Endothelial cell (in vitro differentiated cells): ENCODE measurements at places on chromosomes 2 and 18.
A peak's percentile ranks its signal among the peaks of the same experiment; 100 is the strongest.

DNA sequence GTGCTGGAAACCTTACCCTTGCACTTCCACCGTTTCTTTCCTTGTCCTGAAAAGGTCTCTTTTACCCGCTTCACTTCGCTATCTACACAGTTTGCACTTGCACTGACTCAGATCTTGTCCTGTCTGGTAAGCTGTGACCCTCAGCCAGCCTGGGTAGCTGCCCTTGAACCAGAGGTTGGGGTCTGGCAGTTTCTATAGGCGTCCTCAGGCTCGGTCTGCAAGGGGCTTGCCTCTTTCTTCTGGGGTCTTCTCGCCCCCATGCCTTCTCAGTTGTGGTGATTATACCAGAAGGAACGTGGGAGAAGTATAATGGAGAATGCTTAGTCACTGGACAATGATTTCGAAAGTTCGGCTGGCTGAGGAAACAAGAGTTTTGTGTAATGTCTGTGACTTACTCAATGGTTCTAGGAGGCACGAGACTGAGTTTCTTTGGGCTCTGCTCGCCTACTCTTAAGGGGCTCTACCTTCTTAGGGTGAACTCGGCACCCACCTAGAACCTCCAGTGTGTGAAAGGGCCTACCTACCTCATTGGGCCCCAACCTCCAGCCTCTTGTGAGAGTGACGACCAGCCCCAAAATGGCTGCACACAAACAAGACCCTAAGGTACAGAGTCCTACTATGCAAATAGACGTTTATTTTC lies 6.9 kb upstream of the STAT1 start:
- DNase-seq: no peak

GRCh38 chr2:160869411-160869810 lies 290.8 kb upstream of the TANK start:
- DNase-seq: no peak

DNA sequence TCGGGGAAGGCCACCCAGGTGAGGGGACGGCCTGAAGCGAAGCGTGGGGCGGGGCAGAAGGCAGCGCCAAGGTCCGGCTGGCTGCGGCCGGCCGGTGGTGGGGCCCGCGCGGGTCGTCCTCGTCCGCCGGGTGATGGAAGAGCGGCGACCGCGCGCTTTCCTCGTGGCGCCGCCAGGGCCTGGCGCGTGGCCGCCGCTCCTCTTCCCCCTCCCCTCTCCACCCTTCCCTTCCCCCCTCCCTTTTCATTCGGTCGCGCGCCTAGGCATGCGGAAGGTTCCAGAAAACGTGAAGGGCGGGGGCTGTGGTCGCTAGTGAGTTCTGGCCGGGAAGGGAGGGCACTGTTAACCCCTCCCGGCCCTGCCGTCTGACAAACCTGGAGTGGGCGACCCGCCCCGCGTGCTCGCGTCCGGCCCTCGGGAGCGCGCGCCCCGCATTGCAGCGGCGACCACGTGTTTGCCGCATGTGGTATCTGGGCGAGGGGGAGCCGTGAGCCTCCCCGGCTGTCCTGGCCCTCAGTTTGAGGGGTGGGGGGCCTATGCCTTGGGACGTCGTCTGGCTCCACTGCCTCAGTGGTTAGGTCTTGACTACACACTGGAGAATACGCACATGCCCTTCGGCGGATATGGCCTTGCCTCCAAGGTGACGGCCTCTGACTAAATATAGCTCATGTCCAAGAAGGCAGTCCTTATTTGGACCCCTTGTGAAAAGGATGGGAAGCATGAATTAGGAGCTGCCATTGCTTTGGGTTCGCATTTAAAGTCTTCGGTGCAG lies 579 bp downstream of the MAT2A start:
- DNase-seq: peak; percentile 61

GRCh38 chr2:242063436-242063835 lies 193.9 kb downstream of the RTP5 start:
- no peak for DNase-seq

DNA sequence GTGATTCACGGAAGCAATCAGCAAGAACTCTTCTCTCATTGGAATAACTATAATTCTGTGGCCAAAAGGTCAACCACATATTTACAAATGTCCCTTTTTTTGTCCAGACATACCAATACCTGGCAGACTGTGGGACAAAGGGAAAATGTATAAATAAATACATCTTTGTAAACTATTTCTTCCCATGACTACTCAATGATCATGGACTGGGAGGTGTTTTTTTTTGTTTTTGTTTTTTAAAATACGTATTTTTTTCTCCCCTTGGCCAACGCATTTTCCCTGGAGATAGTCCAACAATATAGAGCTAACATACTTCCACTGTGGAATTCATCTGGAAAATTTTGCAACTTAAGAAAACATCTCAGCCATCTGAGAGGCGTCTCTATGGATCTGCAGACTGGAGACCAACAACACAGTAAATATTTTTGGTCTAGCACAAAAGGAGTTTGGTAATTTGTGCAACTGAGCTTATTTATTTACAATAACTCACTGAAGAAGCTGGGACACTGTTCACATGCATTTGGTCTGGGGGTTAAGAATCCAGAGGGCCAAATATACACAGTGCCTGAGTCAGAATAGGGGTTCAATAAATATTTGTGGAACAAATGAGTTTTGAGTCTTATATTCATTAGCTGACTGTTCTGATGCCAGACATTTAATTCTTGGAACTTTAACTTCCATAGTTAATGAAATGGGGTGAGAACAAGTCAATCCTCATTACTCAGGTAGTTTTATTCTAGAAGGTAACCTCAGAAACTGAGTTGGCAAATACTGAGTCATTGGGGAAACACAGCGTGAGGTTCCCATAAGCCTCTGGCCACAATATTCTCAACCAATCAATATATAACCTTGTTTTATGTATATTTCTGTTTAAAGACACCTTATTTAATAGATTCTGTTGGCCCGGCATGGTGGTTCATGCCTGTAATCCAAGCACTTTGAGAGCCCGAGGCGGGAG lies 36.2 kb downstream of the CCBE1 start:
- no peak for DNase-seq

GRCh38 chr2:66036948-66037347 lies 398.0 kb upstream of the MEIS1 start:
- DNase-seq: no peak

- DNase-seq: no peak
Measured at GRCh38 chr18:59318460-59319050, at the start of gene CPLX4. Gene CPLX4 (minus strand): TSS chr18:59318649. CDS start chr18:59318462, 187 bp downstream.

GRCh38 chr18:45627204-45627526 lies 11.9 kb downstream of the SLC14A2 start:
- DNase-seq: no peak

DNA sequence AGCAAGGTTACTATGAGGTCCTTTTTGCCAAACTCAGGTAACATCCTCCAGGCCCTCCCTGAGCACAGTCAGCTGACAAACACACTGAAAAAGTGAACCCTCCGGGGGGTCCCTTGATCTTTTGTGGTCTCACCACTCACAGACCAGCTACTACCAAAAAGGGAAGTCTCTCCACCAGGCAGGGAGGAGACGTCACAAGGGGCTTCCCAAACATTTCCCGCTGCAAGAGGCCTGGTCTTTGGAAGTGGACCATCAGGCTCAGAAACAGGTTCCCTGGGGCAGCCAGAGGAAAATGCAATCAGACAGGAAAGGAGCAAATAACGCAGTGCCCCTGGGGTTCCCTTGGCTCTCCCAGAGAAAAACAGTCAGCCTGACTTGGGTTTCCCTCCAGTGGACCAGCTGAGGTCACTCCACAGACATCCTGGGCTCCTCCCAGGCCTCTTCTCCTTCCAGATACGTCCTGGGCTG lies 38.7 kb upstream of the POMC start:
- no peak for DNase-seq

DNA sequence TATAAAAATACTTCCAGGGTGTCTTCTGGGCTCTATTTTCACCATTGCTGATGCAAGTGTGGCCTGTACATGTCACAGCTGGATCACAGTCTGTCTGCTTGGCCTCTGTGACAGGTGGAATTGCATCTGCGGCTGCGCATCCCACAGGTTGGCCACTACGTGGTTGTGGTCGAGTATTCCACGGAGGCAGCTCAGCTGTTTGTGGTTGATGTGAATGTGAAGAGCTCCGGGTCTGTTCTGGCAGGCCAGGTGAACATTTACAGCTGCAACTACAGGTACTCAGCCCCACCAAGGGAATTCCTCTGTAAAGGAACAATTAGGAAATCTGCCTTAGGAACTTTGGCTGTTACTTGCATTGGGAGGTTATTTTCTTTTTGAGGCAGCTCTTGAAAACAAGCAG lies 144.5 kb downstream of the LAMA3 start:
- no peak for DNase-seq

DNA sequence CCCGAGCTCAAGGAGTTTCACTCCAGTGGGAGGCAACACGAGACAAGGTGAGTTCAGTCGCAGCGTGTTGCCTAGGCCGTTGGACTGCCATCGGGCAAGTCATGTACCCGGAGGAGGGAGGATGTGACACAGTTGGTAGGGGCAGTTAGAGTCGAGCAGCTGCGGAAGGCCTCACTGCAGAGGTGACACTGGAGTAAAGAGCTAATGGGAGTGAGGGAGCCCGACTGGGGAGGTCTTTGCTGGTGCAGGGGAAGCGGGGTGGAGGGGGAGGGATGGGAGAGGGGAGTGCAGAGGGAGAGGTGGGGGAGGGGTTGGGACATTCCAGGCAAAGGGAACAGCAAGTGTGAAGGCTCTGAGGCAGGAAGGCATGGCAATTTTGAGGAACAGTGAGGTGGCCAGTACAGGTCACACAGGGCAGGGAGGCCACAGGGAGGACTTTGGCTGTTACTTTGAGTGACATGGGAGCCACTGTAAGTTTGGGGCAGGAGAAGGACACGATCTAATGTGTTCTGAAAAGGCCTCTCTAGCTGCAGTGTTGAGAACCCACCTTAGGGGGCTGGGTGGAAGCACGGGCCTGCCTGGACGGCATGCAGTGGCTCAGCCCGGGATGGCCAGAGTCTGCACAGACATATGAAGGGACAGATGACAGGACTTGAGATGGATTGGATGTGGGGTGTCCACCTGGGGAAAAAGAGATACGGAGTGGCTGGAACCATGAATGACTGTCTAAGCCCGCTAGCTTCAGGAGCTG lies 61.1 kb downstream of the KCNF1 start:
- no peak for DNase-seq

- DNase-seq: no peak
Measured at GRCh38 chr18:50117863-50118262, 77.1 kb downstream of the MYO5B start.

DNA sequence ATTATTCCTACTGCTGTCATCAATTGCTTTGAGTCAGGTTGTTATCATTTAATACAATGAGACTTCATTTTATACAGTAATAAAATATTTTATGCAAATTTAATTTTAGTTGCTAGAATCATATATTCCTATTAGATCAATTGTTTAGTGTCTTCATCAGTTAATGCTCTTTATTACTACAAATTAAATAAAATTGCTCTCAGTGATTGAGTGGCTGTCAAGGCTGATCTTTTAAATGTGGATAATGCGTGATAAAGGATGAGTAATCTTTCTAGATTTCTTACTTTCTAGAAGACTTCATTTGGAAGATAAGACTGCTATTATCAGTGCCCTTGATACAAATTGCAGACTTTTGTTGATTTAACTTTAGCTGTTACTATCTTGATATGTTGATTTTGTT lies 59.6 kb upstream of the CDH2 start:
- DNase-seq: no peak

GRCh38 chr2:144041612-144042011 lies 478.3 kb downstream of the ZEB2 start:
- DNase-seq: no peak

DNA sequence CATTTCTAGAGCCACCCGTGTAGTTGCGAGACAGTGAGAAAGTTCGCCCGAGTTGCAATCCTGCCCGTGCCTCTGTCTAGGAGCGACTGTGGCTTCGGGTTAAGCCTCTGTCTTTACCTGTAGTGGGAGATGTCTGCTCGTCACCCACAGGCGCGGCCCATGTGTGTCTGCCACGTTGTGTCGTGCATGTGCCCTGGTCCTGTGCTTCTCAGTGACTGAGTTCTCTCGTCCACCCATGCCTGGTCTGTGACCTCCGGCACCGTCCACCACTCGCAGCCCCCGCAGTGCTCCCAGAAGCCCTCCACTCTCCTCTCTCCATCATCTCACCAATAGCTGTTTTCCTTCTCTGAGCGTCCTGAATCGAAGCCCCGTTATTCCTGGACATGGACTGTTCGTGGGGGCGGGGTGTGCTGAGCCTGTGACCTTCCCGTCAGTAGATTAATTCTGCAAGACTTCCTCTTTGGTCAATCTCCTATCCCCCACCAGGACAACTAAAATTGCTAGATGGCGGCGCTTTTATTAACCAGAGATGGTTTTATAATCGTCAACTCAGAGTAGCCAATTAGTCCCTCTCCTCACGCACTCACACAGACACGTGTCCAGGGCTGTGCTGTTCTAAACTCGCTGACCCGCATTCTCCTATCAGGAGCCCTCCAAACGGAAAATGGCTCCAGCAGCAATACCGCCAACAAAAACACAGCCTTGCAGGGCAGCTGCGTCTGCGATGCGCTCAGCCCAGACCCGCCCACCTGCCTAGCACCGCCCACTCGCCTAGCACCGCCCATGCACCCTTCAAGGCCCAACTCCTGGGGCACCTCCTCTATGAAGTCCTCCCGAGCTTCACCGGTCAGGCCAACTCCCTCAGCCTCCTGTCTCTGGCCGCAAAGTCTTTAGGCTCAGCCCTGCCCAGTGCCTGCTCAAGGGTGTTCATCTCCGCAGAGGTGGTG lies 119.4 kb downstream of the TWIST2 start:
- DNase-seq: no peak

DNA sequence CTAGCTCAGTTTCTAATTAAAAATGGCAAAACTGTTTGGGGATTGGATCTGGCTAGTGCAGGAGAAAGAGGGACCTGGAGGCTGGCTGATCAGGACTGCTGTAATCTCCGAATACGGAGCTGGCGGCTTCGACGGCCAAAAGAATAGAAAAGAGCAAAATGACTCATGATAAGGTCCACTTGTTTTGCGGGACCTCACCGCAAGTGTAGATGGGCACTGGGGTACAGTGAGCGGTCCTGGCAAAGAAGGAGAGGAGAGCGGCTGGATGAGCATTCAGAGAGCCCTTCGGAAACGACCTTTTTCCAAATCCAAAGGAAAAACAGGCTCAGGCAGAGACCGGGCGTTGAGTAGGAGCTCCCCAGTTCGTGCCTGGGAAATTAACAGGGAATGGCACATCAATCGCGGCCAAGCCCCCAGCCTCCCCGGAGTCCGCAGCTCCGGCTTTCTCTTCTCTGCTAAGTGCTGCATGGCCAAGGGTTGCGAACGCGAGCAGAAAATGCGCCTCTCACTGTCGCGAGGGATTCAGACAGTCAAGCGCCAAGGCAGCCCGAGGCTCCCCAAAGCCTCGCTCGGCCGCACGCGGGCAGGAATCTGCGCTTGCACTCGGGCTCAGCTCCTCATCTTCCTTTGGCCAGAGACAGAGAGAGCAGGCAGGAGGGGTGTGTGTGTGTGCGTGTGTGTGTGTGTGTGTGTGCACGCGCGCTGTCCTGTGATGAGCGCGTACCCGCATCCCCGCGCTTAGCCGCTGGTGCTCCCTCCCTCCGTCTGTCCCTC lies 1.8 kb downstream of the DCC start:
- peak; percentile 34 for DNase-seq

- DNase-seq: no peak
Measured at GRCh38 chr2:140584471-140584870, 1546.3 kb downstream of the LRP1B start.

DNA sequence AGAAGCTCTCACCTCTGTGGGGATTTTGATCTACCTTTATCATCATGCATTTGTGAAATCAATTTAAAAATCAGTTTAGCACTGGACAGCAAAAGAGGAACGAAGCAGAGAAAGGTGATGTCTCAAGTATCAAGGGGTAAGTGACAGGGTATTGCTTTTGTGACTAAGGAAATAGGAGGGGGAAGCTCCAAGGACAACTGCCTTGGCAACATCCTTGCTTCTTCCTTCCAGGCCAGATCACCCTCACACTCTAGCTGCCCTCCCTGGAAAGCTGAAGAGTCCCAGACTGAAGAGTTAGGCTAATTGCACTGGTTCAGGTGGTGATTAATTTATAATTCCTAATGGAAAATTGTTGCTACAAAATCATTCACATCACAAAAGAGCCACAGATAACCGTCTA lies 859.1 kb upstream of the ACVR2A start:
- no peak for DNase-seq
